PC-9 (cell line): ENCODE measurements at places on chromosomes 5 and 9. TPM values are rescaled to one million over a fixed set of nuclear protein-coding genes. Genes with fewer than 3 reads are reported as not detected.
A peak's percentile ranks its signal among the peaks of the same experiment; 100 is the strongest.

The FBP1 gene
- 34.9 and 35.0 TPM in 2 replicates for total RNA-seq

DNA sequence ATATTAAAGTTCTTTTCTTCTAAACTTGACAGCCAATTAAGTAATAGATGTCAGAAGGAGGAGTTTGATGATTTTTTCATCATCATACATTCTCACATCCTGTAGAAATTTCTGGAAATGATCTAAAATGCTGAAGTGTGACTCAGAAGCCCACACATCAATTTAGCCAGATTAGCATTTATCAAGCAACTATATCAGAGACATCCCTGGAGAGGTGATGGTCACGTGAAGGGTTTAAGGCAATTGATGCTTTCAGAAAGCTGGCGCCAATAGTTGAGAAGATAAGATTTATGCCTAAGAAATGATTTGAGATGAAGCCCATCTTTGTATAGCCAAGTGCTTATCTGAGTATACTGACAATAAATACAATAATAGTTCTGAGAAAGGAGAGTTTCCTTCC, 162.9 kb upstream of the RORB start:
- no peak for DNase-seq

DNA sequence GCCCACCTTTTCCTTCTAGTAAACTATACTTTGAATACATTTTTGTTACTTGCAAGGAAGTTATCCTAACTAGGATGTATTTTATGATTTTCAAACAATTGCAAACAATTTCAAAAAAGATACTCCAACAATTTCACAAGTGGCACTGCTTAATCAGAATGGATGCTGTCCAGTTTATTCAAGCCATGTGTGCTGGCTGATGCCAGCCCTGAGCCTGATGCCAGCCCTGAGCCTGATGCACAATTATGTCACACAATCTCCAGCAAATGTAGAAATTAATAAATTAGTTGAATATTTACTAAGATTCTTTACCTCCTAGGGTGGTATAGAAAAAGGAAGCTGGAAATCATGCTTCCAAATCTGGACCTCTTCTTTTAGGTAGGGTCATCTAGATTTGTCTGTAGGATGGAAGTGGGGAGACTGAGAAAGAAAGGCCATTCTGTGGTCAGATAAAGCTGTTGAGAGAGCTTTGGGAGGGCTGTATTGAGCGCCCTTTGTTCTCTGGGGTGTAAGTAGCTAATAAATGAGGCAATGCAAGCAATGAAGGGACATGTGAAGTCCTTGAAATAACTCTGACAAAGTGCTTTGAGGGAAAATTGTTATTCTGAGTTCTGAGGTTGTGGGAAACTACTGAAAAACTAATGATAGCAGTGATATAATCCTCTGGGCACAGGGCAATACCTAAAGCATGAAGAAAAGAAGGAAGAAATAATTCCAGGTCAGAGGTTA, 5.8 kb upstream of the C6 start:
- DNase-seq: no peak

GRCh38 chr5:175544108-175544511, 65.8 kb downstream of the SFXN1 start:
- no peak for DNase-seq

The PLPP7 gene
- not detected in 2 replicates for total RNA-seq

The EPB41L4B gene
- total RNA-seq: 4.2 and 5.0 TPM in 2 replicates

- DNase-seq: peak; percentile 77
These were observed 291.8 kb downstream of the AOPEP start for GRCh38 chr9:95018099-95018936.

- DNase-seq: no peak
These were observed 680.0 kb downstream of the TAF11L14 start for GRCh38 chr5:18314192-18314778.

DNA sequence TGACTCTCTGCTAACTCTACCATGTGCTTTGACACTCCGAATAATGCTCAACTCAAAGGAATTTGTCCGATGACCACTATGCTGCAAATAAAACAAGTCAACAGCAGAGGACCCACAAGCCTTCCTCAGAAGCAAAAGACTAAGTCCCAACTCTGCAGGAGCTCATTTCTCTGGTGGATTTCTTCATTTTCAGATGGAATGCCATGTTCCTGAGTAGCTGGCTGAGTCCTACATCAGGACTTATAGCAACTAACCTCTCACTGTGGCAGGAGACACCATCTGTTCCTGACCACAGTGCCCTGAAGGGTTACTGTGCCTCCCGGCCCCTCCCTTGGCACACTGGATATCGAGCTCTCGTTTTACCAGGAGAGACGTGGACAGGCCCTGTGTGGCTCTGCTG, 20.8 kb downstream of the LHFPL2 start:
- DNase-seq: no peak

The PCDHB3 gene
- 0.17 and 0.55 TPM in 2 replicates for total RNA-seq

The C9orf43 gene
- total RNA-seq: 1.5 and 2.5 TPM in 2 replicates

The NEUROG1 gene
- total RNA-seq: not detected in 2 replicates

- DNase-seq: no peak
These were observed 132.7 kb upstream of the IER5L start for GRCh38 chr9:129310666-129311350.

The KCNN2 gene
- total RNA-seq: not detected in 2 replicates

The FAM78A gene
- 1.3 and 1.6 TPM in 2 replicates for total RNA-seq

GRCh38 chr5:72021651-72022357, 85.5 kb upstream of the MAP1B start:
- no peak for DNase-seq

The SARDH gene
- total RNA-seq: 9.9 and 11.3 TPM in 2 replicates

The CXCL14 gene
- total RNA-seq: not detected in 2 replicates

The IFNA21 gene
- total RNA-seq: not detected in 2 replicates

- DNase-seq: no peak
These were observed 102.2 kb downstream of the MAP1B start for GRCh38 chr5:72209147-72210115.

- no peak for DNase-seq
These were observed 36.5 kb upstream of the CTSV start for GRCh38 chr9:97075289-97075985.

GRCh38 chr5:147763791-147764525, 18.6 kb downstream of the JAKMIP2 start:
- no peak for DNase-seq

- DNase-seq: no peak
These were observed 33.8 kb downstream of the KDM3B start for GRCh38 chr5:138386290-138386689.

DNA sequence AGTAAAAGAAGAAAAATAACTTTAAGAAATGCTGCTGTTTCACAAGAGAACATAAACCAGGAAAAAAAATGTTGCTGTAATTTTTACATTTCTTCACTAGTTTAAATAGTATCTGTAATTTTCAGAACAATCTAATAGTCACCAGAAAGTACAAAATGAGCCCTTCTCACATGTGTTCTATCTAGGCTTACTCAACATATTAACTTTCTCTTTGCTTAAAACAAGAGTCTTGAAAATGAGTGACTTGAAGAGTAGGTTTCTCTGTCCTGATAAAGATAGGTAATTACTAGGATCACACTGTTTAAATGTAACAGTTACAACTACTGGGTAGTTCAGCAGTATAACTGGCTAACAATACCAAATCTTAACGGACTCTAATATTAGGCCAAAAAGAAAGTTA, 37.5 kb downstream of the CLINT1 start:
- DNase-seq: no peak

GRCh38 chr9:3875361-3876132, 349.7 kb upstream of the RFX3 start:
- DNase-seq: peak; percentile 88

DNA sequence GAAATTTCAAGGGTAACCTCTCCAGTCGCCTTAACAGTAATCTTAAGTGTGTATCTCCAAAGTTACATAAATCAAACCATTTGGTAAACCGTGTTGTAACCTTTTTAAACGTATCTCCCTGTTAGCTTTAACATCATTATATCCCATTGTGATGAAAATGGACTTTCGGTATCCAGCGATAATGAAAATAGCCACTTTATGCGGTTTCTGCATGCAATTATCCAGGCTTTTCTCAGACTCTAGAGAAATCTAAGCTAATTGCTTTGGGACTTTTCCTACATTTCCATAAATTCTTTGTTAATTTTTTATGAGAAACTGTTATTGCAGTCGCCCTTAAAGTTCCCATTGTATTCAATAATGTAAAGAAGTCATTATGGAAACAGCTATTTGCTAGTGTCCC, 170.7 kb downstream of the ZNF608 start:
- no peak for DNase-seq

The SNCAIP gene
- not detected in 2 replicates for total RNA-seq
